ENCODE measurements at places on chromosomes 1 and 21.
A peak's percentile ranks its signal among the peaks of the same experiment; 100 is the strongest.

GRCh38 chr21:45363921-45364467 lies 41.0 kb upstream of the COL18A1 start:
- DNase-seq = peak; percentile 63

DNA sequence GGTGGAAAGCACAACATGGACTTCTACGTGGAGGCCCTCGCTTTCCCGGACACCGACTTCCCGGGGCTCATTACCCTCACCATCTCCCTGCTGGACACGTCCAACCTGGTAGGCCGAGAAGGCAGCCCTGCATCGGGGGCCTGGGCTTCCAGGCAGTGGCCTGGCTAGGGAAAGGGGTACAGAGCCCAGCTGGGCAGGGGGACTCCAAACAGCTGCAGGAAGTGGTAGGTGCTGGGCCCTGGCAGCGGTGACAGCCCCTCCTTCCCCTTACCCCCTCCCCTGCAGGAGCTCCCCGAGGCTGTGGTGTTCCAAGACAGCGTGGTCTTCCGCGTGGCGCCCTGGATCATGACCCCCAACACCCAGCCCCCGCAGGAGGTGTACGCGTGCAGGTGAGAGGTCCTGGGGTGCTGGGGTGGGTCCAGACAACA lies 30.0 kb upstream of the PADI6 start:
- DNase-seq = no peak

DNA sequence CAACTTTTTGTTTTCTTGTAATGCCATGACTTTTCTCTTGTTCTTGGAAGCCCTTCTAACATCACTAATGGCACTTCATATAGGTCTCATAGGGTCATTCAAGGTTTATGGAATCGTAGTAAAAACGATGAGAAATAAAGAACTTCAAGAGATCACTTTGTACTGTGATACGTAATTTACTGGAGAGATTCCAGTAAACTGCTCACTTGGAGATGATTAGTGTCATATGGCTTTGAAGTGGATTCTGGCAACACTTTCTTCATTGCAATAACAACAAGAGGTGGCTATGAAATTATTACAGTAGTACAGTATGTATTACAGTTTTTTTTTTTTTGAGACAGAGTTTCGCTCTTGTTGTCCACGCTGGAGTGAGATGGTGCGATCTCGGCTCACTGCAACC lies 103.4 kb downstream of the RUSC1 start:
- DNase-seq = no peak

DNA sequence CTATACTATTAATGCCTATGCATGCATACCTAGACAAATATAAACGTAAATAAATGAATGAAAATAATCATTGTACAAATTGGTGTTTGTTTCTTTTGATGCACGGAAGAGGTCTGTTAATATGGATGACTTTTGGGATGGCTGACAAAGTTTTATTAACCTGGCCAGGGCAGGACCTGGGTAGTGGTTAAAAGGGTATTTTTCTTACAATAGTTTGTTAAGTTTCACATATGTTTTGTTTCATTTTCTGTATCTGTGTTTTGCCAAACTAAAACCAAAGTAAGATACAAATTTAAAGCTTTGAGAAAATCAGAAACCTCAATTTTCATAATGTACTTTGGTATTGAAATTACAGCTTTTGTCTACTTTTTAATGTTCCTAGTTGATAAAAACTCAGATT lies 222.7 kb upstream of the OLFM3 start:
- DNase-seq = no peak

DNA sequence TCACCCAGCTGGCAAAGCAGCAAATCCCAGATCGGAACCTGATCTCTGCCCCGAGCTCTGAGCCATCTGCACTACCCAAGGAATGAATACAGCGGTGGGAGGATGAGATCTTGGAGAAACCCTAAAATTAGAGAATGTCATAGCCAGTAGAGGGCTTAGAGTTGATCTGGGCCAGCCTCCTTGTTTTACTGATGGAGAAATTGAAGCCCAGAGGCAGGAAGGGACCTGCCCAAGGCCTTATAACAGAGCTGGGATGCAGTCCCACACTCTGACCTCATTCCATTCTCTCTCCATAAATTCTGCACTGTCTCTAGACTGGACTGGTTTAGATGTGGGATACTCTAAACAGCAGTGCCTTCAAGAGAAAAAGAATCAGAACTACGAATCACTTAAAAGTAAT lies 4.8 kb upstream of the SFN start:
- DNase-seq = no peak

DNA sequence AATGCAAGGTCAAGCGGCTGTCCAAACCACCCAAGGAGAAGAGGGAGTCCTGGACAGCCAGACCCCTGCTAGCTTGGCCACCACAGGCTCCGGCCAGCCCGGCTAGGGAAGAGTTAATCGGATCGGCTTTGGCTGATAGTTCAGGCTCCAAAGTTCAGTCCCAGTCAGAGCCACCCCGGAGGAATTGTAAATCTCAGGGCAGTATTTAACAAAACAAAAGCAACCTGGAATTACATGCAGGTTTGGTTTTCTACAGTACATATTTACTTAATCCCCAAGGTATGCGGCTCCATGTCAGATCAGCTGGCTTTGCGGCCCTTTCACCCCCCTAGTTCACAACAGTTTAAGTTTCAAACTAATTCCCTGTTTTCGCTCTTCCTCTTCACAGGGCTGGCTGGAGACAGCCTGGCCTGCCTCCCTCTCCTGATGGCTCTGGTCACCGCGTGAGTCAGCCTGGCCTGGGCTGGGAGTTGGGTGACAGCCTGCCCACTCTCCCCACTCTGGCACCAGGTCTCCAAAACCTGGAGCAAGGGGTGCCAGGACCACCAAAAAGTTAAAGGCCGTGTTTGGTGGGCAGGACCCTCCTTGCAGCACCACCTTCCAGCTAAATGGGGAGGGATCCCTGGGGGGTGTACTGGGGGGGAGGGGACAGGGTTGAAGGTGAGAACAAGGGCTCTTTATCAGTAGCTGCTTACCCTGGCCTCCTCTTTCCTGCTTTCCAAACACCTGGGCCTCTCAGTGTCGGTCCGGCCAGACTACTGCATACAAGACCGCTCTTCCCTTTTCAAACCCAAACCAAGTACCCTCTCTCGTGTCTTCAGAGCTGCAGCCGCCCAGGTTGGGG lies 1.9 kb downstream of the DHRS3 start:
- no peak for DNase-seq

DNA sequence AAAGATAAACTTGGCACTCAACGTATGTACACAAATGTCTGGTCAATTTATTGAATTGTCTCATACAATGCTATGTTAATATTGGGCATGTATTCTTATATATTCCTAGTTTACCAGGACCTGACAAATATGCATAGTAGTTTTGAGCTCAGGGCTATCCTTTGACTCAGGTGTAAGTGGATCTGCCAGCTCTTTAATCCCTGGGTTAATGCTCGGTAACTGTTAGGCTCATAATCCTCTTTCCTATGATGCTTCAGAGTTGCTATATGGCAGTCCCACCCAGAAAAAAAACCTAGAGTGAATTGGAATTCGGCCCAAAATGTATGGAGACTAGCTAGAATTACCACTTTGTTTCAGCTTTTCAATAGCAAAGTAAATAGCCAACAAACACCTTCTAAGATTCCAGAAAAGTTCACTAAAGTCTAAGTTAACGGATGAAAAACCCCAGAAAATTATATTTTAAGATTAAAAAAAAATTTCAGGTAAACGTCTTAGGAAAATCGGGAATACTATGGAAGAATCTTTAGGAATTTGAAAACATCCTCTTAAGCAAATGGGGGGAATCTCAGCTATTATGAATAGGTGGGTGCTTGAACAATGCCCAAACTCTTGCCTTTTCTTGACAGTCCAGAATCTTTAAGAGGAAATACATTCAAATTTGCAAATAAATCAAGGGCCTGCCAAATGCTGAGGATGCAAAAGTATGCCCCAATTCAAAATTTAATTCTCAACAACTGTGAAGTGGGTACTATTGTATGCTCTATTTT lies 10.9 kb downstream of the H3-3A start:
- DNase-seq = no peak

DNA sequence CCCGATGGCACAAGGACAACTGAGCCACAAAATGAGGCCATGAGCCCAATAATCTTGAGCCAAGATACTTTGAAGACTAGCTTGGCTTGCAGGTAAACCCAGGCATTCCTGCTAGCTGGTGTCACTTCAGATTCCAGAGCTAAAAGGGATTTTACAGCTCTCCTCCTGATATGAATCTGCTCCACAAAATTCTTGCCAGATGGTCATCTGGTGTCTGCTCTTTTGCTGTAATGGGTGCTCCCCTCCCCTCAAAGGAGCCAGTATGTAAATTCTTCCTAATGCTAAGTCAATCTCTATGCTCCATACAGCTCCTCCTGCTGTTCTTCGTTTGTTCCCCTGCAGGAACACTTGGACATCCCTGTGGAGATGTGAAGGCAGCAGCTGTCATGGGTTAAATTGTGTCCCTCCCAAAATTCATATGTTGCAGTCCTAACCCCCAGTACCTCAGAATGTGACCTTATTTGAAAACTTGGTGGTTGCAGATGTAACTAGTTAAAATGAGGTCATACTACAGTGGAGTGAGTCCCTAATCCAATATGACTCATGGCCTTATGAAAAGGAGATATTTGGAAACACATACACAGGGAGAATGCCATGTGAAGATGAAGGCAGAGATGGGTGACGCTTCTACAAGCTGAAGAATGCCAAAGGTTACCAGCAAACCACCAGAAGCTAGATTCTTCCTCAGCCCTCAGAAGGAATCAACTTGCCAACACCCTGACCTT lies 180.6 kb upstream of the PALMD start:
- DNase-seq = no peak

- no peak for DNase-seq
These were observed 5.9 kb upstream of the TNFSF4 start for GRCh38 chr1:173212952-173213491.

DNA sequence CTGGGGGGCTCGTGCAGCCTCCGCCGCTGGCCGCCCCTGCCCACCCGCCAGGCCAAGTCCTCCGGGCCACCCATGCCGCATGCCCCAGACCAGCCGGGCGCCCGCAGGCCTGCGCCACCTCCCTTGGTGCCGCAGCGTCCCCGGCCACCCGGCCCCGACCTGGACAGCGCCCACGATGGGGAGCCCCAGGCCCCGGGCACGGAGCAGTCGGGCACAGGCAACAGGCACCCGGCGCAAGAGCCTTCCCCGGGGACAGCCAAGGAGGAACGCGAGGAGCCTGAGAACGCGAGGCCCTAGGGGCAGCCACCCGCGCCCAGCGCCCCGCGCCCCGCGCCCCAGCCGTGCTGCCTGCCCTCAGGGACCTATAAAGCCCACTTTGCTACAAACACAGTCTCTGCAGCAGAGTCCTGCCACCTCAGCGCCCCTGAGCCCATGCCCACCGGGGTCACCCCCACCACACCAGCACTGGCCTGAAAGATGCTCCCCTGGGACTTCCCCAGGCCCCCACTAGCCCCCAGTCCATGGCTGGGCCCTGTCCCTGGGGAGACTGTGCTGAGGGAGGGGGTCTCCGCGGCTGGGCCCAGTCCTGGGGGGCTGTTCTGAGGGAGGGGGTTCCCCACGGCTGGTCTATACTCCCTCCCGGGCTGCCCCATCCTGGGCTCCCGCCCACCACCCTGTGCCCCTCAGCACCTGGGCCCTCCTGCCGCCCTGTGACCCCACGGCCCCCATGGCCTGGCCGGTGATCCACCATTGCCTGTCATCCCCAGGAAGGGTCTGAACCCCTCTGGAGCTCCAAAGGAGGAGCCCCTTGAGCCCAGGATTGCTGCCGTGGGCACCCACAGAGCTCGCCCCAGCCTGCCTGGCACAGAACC lies 8.6 kb downstream of the TNFRSF18 start:
- DNase-seq = peak; percentile 48

DNA sequence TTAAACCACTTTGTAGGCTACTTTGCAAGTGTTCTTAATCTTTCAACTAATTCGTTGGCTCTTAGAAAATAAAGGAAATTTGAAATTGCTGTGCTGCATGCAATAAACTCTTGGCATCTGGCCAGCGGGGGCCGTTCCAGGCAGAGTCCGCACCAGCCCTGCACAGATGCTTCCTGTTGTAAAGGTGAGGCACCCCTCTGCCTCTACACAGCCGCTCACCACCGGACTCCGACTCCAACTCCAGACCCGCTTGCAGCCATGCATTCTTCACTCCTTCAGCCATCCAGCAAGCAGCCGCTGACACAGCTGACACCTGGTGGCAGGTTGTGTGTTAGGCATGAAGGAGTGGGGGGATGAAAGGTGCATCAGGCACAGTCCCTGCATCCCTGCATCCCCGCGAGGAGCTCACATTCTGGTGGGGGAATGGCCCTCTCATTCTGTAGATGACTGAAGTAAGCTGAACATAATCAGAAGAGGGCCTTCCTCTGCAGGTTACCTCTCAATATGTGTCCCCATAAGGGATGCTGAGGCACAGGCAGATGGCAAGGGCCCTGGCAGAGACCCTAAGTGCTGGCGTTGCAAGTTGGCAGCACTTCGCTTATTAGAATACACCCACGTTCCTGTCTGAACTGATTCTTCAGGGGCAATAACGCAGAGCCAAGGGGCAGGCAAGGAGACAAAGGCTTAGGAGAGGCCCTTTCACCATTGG lies 56.8 kb downstream of the GLIS1 start:
- peak; percentile 65 for DNase-seq

DNA sequence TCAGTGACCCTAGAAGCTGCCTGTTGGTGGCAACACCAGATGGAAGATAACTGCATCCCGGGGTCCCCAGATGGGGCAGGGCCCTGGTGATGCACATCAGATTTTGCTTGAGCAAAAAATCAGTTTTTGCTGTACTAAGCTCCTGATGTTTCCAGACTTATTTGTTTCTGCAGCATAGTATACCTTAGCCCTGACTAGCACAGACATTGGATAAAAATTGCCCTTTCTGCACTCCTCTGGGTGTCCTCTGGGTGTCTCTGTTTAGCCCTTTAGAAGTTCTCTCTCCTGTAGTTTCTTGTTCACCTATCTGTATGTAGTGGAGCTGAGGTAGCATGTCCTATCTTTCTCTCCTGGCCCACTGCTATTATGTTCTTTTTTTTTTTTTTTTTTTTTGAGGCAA lies 30.3 kb upstream of the PLA2G2C start:
- no peak for DNase-seq

GRCh38 chr1:190578526-190578925 lies 100.9 kb upstream of the BRINP3 start:
- no peak for DNase-seq

DNA sequence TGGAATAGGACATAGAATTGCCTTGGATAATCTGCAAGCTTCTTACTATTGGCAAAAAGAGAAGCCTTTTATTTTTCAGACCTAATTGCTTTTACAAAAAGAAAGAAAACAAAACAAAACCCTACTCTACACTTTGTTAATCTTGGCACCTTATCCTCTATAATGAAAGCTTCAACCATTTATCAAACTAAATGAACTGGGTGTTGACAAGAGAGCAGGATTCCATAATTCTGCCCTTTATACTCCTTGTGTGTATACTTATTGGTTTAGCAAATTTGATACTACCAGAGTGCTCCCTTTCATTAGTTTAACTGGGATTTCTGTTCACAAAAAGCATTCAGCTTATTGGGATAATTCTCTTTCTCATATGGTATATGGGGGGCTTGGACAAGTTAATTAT lies 3.0 kb upstream of the TMCC2 start:
- no peak for DNase-seq

DNA sequence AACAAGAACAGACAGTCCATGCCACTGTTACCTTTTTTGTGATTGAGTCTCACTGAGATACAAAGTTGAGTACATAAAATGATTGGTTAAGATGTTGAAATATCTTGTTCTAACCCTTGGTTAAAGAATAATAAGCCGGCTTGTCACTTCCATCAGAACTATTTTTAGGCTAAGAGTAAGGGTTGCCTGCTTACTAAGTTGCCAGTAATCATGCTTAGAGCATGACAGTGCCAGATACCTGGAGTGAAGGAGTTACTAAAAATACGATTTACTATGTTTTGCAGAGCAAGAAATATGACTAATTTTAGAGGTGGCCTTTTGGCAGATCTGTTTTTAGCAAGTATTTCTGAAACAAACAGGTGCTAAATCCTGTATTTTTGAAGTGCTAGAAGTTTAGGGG lies 6.0 kb downstream of the HUNK start:
- DNase-seq = no peak

All from activated CD8-positive, alpha-beta memory T cell treated with anti-CD3 and anti-CD28 coated beads, Interleukin-2, amount 50 U/mL, for 48 hours (primary cell).